ENCODE measurements at places on chromosomes 4 and X.

DNA sequence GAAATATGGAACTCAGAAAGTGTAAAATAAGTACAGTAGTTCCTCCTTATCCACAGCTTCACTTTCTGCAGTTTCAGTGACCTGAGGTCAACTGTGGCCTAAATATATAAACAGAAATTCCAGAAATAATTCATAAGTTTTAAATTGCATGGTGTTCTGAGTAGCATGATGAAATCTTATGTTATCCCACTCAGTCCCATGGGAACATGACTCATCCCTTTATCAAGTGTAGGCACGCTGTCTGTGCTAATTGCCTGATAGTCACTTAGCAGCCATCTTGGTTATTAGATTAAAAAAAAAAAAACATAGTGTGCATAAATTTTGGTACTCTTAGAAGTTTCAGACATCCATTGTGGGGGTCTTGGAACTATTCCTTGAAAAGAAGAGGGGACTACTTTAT, 983.4 kb upstream of the ADGRL3 start:
- no peak for DNase-seq

DNA sequence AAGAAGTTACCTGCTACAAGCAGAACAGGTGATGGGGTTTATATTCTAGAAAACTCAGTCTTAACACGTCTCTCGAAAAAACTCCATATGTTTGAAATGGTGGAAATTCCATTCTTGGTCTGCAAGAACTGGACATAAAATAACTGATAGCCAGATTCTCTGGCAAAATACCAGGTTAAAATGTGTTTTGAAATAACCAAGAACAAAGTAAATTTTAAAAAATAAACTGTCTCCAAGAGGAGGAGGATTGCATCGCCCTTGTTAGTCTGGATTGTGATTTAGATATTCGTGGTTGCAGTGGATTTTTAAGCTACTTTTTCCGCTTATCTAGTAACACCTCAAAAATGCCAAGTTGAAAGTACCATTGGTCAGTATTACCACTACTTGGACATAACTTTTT, 40.8 kb downstream of the CENPU start:
- DNase-seq: no peak

DNA sequence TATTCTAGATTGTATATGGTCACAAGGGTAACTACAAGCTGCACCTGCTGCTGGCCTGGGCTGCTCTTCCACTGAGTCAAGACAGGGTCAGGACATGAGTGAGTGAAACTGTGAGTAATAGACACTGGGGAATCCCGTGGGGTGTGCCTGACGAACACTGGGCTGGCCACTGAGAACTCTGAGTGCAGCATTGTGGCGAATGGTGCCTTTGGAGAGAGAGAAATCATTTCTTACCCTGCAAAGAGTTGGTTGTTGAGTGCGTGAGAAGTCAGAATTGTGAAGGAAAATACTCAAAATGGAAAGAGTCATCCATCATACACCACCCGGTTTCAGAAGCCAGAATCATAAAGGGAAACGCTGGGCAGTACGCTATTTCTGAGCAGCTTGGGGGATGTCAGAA, 43.1 kb upstream of the LSM6 start:
- DNase-seq: no peak

DNA sequence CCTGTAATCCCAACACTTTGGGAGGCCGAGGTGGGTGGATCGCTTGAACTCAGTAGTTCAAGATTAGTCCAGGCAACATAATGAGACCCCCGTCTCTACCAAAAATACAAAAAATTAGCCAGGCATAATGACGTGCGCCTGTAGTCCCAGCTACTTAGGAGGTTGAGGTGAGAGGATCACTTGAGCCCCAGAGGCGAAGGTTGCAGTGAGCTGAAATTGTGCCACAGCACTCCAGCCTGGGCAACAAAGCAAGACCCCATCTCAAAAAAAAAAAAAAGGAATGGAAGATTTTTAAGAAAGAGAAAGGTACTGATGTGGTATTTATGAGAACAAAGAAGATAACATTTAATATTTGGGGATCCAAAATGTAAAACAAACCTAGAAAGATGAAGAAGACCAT, 27.0 kb upstream of the NMU start:
- no peak for DNase-seq

GRCh38 chr4:13483768-13484121, 395 bp downstream of the RAB28 start:
- DNase-seq: no peak

DNA sequence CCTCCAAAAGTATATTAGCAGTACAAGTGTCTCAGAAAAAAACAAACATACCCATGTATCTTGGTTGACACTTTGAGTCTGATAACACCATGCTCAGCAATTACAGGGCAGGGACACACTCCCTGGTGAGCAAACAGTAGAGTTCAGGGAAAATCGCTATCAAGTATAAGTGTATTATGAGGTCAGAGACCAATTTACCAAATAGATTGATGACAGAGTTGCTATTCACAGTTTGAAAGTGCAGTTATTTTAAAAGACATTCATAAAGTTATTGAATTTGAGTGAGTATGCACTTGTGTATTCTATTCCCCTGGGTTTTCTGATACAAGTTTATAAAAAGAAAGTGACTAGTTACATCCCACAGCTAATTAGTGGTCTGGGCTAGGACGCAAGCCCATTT, 10.2 kb upstream of the LONRF3 start:
- no peak for DNase-seq

DNA sequence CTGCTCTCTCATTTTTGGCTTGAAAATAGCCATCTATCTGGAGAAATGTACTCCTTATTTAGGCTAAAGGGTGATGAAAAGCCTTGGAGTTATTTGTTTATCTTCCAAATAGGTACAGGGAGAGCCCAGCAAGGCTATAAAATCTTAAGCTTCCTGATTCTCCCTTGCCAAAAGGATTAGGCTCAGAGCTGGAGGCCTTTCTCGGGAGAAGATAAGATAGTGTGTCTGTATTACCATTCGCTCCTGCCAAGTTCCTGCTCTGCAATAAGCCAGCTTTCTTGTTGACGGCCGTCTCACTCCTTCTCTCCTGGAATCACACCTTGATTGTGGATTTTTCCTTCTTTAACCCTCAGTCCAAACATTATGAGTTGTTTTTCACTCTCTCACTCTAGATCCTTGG, 171.8 kb upstream of the TTC29 start:
- no peak for DNase-seq

DNA sequence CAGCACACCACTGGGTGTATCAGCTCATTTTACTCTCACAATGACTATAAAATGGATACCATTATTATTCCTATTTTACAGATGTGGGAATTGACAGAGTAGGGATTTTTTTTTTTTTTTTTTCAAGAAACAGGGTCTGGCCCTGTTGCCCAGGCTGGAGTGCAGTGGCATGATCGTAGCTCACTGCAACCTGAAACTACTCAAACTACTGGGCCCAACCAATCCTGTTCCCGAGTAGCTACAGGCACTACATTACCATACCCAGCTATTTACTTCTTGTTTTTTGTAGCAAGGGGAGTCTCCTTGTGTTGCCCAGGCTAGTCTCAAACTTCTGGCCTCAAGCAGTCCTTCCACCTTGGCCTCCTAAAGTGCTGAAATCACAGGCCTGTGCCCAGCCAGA, 95.2 kb downstream of the LARP7 start:
- no peak for DNase-seq

All from DMS 273 treated with DMSO at 0.1 percent for 48 hours (cell line).